ENCODE measurements at places on chromosomes 12 and 14.

DNA sequence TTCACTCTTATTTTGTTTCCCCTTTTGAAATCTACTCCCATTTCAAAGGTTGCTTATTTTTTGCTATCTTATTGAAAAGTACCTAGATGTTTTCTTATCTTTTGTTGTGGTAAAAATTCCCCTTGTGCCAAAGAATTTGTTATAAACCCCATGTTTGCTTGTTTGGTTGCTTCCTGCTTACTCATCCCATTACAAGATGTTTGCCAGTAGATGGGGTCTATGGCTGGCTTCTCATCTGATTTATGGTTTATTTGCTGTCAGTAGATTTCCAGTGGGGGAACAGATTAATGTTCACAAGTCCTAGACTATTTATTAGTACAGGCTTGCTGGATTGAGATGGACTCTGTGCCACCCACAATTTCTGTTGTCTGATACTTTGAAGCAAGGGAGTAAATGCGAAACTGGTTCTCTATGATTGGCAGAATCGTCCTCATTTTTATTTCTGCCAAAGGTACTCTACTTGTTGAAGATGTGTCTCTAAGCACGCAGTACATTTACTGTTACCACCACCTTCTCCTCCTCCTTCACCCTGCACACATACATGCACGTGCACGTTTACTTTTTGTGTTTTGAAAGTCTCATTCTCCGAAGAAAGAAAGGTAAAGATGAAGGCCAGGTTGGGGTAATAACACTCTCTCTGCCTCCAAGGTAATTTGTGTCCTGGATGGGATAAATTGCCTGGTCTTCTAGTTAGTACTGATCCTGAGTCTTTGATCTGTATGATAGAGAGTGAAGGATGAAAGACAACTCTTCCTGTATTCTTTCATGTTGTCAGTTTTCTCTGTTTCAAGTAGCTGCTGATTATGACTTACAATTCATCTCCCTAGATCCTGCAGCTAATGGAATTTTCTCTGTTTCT, 117.2 kb upstream of the ATP2B1 start:
- no peak for DNase-seq

DNA sequence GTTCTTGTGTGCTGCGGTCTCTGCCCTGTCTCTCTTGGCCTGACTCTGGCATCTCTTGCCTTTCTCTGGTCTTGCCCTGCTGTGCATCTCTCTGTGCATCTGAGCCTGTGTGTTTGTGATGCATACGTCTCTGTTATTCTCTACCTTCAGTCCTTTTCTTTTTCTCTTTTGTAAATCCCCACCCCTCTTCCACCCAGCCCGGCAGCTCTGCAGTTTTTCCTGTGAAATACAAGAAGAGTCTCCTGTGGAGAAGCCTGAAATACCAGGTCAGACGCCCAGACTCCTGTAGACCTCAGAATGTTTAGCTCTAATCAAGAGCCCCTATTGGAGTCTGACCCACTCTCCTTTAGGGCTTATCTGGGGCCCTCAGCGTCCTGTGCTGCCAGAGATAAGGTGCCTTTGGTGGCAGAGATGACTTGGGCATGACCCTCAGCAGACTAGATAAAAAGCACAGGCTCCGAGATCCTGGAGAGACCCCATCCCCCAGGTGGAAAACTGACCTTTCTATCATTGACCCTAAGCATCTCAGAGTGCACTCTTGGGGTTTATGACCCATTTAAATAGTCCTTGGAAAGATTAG, 167.5 kb upstream of the SRRM4 start:
- DNase-seq: no peak

DNA sequence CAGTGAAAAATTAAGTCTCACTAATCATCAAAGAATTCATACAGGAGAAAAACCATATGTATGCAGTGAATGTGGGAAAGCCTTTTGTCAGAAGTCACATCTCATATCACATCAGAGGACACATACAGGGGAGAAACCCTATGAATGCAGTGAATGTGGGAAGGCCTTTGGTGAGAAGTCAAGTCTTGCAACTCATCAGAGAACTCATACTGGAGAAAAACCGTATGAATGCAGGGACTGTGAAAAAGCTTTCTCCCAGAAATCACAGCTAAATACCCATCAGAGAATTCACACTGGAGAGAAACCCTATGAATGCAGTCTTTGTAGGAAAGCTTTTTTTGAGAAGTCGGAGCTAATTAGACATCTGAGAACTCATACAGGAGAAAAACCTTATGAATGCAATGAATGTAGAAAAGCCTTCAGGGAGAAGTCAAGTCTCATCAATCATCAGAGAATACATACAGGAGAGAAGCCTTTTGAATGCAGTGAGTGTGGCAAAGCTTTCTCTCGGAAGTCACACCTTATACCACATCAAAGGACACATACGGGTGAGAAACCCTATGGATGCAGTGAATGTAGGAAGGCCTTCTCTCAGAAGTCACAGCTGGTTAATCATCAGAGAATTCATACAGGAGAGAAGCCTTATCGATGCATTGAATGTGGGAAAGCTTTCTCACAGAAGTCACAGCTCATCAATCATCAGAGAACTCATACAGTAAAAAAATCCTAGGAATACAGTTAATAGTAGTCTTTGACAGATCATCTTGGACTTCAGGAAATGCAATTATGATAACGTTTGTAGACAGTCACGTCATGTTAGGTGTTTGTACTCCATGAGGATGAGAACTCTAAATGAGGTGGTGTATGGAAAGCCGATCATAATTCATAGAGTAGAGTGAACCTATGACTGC, 21.1 kb downstream of the ZNF84 start:
- no peak for DNase-seq

DNA sequence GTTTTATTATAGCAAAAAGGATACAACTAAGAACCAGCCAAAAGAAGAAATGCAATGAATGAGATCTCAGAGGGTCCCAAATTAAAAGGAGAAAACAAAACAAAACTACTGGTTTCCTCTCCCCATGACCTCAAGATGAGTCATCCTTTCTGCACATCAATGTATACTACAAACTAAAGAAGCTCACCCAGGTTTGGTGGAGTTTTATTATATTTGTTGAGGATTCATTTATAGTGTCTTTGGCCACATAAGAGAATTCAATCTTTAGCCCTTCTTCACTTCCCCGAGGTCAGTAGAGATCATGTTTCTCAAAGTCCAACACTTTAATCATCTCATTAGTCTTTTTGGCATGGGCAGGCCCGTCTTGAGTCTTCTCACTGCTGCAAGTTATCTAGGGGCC, 210.6 kb downstream of the SLC6A15 start:
- DNase-seq: no peak

- DNase-seq: no peak
These were observed 8.7 kb upstream of the WDR89 start for GRCh38 chr14:63650256-63650952.

GRCh38 chr12:92675092-92675865, 27.5 kb upstream of the PLEKHG7 start:
- DNase-seq: no peak

GRCh38 chr14:100777818-100778525, 47.9 kb upstream of the MEG3 start:
- no peak for DNase-seq

DNA sequence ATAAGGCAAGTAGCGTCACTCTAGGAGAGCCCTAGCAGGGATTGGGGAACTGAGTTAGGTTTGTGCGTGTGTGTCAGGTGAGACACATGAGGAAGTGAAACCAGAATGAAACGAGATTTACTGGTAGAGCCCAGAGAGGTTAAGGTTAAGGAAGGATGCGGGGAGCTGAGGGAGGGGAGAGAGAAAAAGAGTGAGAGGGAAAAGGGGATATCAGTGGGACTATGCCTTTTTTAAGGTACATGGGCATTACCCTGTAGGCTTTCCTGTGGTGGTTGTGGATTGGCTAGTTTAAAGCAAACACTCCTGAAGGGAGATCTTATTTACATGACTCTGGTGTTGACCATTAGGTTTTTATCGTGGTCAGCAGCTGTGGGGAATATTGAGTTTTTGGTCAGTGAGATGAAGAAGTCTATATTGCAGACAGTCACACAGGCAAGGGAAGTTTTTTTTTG, 13.9 kb downstream of the ZDHHC17 start:
- DNase-seq: no peak

DNA sequence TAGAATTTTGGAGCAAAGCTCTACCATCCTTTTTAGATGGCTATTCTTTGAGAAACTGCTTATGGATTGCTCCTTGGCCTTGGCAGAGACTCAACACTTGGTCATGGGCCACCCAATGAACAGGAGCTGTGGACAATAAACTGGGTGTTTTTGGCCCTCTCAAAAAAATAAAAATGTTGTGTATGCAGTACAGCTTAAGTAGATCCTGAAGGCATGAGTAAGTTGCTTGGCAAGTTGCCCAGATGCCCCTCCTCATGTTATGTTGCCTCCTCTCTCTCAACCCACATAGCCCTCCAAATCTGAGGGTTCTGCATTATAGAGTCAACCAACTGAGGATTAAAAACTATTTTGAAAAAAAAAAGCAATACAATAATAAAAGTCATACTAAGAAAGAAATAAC, 124.9 kb downstream of the ATP23 start:
- DNase-seq: no peak

DNA sequence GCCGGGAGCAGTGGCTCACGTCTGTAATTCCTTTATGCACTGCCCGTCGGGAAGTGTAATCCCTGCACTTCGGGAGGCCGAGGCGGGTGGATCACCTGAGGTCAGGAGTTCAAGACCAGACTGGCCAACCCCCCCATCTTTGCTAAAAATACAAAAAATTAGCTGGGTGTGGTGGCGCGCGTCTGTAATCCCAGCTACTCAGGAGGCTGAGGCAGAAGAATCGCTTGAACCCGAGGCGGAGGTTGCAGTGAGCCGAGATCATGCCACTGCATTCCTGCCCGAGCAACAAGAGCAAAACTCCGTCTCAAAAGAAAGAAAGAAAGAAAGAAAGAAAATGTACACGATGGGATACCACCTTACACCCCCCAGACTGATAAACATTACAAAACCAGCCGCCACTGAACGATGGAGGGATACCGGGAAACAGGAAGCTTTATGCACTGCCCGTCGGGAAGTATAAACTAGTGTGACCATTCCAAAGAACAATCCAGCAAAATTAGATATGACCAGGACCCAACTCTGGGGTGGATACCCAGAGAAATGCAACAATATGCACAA, 1.1 kb downstream of the ABCD4 start:
- DNase-seq: no peak

DNA sequence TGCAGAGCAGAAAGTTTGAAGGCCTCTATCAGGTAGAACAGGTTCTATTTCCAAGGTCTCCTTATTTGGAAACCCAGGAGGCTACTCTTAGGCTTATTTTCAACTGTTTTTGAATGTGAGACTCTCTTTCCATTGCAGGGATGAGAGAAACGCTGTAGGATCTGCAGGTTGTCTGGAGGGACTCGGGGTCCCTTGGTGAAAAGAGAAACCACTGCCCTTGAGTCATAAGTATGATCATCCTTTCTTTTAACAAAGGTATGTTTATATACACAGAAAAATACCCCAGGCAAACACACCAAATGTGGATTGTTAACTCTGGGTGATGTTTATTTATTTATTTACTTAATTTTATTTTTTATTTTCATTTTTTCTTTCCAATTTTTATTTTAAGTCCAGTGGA, 57.8 kb upstream of the MAX start:
- DNase-seq: no peak

DNA sequence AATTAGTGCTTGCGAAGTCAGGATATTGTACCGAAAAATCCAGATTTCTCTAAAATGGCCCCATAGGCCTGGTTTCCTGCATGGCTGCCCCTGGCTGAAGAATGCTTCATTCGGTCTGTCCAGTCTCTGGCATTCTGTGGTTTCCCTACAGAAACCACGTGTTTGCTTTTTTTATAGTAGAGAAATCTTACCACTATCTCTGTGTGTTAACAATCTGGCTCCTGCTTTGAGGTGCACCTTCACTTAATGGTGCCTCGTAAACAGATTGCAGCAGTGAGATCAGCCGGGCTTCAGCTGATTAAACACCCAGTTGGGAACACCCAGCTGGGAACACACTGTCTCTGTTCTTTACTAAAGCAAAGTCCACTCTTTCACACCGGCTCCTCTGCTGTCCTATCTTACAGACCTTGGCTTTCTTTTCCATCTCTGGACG, 6.7 kb upstream of the DNAAF2 start:
- no peak for DNase-seq

- no peak for DNase-seq
These were observed 109.5 kb upstream of the PKP2 start for GRCh38 chr12:33006106-33006505.

DNA sequence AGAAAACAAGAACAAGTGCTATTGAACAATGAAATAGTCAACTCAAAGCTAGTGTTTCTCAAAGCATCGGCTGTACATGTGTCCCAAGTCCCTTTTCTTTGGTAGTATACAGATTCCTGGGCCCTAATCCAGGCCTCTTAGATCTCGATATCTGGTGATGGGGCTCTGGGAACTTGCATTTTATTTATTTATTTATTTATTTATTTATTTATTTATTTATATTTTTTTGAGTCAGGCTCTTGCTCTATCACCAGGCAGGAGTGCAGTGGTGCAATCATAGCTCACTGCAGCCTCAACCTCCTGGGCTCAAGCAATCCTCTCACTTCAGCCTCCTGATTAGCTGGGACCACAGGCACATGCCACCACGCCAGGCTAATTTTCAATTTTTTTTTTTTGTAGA, 17.1 kb downstream of the SYNDIG1L start:
- DNase-seq: no peak

GRCh38 chr14:53537422-53538315, 384.5 kb upstream of the DDHD1 start:
- no peak for DNase-seq

DNA sequence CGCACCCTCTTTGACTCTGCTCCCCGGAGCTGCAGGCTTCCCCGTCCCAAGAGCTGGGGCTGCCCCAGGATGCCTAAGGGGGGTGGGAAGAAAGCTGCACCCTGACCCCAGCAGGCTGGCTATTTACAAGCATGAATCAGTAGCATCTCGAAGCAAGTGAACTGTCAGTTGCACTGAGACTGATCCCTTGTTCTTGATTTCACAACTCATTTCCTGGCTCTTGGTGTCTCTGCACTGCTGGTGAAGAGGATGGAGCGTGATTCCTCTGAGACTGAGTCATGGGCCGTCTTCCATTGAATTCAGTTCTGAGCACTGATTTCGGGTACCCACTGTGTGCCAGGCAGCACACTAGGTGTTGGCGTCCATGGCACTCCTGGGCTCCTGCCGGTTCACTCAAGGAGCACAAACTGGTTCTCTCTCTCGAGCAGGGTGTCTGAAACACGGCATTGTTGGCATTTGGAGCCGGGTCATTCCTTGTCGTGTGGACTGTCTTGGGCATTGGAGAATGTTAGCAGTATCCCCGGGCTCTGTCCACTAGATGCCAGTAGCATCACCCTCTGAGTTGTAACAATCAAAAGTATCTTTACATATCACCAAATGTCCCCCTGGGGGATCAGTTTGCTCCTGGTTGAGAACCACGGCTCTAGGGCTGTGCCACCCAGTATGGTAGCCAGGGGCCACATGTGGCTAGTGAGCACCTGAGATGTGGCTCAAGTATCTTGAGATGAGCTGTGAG, 86.9 kb downstream of the RIN3 start:
- DNase-seq: no peak

GRCh38 chr14:56959869-56960268, 149.6 kb upstream of the OTX2 start:
- DNase-seq: no peak

GRCh38 chr14:102602421-102603292, 10.2 kb downstream of the RCOR1 start:
- no peak for DNase-seq

- DNase-seq: no peak
These were observed 33.8 kb upstream of the BCL2L14 start for GRCh38 chr12:12036901-12037300.

GRCh38 chr12:125140279-125141209, 75.3 kb downstream of the AACS start:
- no peak for DNase-seq

- no peak for DNase-seq
These were observed 120.4 kb upstream of the KRR1 start for GRCh38 chr12:75631831-75632230.

GRCh38 chr14:103021684-103022001, 35.7 kb downstream of the CDC42BPB start:
- DNase-seq: no peak
